Amygdala (tissue), 56 donors: ENCODE measurements at places on chromosomes 16 and 17.
A peak's percentile ranks its signal among the peaks of the same experiment; 100 is the strongest.

GRCh38 chr17:60137731-60138130 is 12.0 kb upstream of the CA4 start:
- no peak for DNase-seq

- DNase-seq: no peak
These were observed 94.0 kb downstream of the VAT1L start for GRCh38 chr16:77882358-77882757.

GRCh38 chr17:56821847-56822534 is 11.7 kb downstream of the C17orf67 start:
- DNase-seq: no peak

DNA sequence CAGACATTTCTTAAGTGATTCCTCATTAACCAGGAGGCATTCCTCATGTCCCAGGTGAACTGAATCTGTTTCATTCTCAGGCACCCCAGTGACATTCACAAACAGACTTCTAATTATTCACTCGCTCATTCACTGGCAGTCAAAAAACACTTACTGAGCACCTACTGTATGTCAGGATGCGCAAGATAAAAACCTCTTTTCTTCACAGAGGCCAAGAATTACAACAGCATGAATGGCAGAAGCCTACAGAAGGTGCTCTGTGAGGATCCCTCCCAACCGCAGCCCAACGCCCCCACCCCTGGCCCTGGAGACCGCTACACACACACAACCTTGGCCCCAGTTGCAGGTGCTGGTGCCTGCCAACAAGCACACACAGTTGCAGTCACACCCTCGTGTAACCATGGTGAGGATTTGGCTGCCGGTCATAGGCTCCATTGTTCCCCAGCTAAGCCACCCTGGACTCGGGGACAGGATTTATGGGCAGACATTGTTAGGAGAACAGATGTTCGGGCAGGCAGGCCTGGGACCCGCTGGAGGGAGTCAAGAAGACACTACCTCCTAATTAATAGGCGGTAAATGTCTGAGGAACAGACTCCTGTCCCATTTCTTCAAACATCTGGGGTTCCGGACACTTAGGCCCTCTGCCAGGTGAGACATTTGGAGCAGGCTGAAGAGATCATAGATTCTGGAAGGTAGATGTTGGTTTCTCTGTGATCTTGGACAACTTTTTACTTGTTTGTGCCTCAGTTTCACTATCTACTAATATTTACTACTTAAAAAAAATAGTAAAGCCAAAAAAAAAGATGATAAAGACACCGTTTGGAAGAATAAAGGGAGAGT is 43.2 kb downstream of the CUEDC1 start:
- peak; percentile 95 for DNase-seq

DNA sequence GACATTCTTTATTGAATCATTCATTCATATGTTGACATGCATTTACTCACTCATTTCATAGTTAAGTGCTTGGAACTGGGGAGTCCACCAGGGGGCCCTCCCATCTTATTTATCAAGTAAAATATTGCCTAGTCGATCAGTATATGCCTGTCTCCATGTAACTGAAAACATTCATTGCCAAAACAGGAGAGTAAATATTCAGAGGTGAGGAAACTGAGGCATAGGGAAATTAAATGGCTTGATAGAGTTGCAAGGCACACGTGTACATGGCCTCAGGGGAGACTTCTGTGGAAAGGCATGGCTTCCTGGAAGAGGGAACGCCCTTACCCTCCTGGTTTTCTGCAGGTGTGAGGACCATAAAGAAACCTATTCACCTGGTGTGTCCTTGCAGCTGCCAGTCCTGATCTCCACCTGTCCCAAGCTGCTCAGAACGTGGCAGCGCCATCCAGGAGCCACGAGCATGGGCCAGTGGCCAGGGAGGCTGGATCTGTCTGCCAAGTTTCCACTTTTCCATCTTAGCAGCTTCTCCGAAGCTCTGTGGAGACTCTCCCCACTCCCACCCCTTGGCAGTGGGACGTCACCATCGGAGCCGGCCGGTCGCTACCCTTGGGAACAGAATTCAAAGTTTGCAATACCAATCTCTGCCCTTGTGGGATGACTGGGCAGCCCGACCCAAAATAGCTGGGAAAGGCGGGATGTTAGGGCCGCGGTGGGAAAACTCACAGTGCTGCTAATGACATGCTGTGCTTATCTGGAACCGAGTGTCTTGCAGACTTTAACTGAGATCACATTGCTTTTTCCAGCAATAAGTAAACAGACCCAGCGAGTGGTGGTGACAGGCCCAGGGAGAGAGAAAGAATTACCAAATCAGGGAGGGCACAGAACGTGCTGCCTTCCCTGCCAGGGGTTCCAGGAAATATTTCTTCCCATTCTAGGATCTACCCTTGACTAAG is 4.1 kb upstream of the C1QTNF1 start:
- no peak for DNase-seq
